ENCODE measurements at places on chromosomes 2 and 18. TPM values are rescaled to one million over a fixed set of nuclear protein-coding genes. Genes with fewer than 3 reads are reported as not detected.

DNA sequence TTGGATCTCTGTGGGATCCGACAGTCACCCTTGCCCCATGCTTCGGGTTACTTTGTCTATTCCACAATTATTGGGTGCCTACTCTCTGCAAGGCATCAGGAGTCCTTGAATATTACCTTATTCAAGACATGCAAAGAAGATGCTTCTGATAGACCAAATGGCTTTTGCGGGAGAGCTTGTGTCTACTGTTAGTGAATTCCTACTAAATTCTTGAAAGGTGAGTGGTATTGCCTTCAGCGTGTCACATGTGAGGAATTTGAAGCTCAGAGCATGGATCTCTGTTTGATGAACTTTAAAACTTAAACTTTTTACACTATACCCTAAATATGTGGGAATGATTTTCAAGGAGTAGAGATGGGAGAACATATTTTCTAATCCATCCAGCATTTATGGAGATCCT is 184.4 kb downstream of the LTBP1 start:
- H3K36me3 ChIP-seq = no peaks in the 10 kb centered on the region
- H3K27me3 ChIP-seq = peaks cover 19% of the 10 kb centered on the region
- H3K4me1 ChIP-seq = no peaks in the 10 kb centered on the region
- no peak for DNase-seq
- no peak overlapping the region for H3K4me3 ChIP-seq
- H3K27ac ChIP-seq = no peak overlapping the region

DNA sequence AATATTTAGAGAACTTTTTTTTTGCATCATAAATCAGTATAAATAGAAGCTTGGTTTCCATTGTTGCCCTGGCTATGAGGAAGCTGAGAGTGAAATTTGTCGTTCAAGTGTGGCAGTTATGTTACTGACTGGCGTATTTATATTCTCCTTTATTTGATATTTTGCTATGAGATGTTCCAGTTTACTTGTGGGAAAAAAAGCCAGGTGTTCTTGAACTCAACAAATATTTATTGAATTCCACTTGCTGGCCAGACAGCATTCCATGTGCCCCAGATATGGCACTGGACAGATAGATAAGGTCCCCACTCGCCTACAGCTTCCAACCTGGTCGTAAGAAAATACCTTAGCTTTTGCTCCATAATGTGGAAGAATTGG is 44.7 kb downstream of the NEDD4L start:
- peaks cover 6% of the 10 kb centered on the region for H3K4me1 ChIP-seq
- no peak overlapping the region for H3K4me3 ChIP-seq
- no peaks in the 10 kb centered on the region for H3K36me3 ChIP-seq
- H3K27ac ChIP-seq = no peak overlapping the region

Gene SOWAHC
- 1.7 TPM for total RNA-seq

Gene FHOD3
- 0.28 TPM for total RNA-seq

Gene CCBE1
- total RNA-seq = 1.2 TPM
